Activated effector memory CD4-positive, alpha-beta T cell treated with anti-CD3 and anti-CD28 coated beads, Interleukin-2, amount 50 U/mL, for 16 hours (primary cell): ENCODE measurements at places on chromosomes 1 and 21.

DNA sequence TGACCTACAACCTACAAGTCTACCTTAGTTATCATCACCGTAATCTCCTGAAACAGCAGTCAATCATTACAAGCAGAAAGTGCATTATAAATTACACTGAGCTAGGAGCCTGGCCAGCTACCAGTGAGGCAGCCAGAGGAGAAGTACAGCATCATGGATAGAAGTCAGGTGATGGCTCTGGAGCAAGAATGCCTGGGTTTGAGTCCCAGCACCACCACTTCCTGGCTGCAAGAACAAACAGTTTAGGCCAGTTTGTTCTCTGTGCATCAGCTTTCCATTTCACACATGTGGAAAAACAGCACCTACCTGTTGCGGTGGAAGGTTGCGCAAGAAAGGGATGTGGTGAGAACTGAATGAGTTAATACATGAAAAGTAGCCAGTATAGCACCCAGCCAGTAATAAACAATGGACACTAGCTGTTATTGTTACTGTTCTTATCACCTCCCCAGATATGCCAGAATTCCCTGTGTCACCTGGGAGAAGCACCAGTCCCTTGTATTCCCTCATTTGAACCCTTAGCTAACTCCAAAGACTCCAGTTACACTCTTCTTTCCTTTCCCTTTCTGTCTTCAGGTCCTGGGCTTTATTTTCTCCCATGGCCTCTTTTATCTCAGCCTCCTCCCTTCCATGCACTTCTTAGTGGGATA lies 9.0 kb downstream of the CREG1 start:
- DNase-seq, result no peak

DNA sequence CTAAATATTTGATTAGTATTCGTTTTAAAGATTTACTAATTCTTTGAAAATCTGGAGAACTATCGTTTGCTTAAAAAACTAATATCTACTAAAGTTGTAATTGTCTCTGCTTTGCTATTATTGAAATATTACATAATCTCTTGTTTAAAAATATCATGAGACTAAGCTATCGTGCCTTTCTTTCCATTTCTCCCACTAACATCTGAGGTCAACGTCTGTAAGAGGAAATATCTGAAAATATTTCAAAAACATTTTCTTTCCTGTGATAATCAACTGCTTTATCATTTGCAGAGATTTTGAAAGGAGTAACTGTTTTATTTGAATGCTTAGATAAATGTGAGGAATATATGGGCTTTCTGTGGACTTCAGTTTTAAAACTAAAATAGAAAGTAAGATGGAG lies 694.1 kb downstream of the USP25 start:
- no peak for DNase-seq

DNA sequence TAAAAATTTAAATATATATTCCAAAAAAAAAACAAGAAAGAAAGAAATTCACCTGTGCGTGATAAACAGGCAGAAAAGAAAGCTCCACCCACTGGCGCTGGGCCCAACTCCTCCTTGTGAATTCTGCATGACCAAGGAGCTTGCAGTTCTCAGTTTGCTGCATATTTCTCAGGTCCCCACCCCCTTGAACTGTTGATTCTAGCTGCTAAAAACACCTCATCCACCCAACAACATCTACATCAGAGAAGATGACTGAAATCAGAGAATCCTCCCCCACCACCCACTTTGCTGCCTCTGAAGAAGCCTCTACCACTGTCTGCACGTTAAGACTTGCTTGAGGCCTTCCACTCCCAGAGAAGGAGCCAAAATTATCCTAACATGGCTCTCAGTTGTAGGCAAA lies 104.8 kb downstream of the RGS2 start:
- DNase-seq, result no peak

DNA sequence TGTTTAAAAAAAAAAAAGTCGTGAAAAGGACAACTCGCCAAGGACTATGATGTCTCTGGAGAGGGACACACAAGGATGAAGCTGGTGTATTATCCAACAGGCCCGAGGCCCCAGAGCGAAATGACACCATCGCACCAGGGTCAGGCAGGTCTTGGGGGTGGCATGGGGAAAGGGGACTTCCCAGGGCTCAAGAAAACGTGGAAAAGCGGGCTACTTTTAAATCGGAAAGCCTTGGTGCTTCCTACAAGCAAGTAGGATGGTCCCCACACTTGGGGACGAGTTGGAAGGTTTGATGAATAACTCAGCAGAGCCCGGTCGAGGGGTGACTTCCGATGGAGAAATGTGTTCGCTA lies 505 bp upstream of the GNPAT start:
- no peak for DNase-seq

DNA sequence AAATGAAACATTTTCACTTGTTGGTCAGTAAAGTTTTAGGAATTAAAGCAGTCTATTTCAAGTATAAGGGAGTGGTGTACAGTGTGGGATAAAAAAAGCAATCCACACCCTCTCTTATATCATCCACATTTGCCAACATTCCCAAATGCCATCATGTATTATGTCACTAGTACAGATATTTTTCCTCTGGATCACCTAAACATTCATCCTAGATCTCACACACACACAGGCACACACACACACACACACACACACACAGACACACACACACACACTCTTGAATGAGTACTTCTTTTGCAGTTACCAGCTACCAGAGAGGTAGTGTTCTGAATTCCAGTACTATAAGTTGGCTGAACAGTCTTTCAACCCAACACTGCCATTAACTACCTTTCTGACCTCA lies 1369.1 kb upstream of the ADGRL4 start:
- DNase-seq, result no peak

- no peak for DNase-seq
These were observed 225.0 kb downstream of the SEC16B start for GRCh38 chr1:177744906-177745305.

- DNase-seq, result no peak
These were observed 191.2 kb downstream of the RERE start for GRCh38 chr1:8625981-8626898.
